Right forelimb (tissue), 1 donor: ENCODE measurements at places on chromosomes 13 and 19.

GRCh38 chr19:48683349-48683748 lies 10.5 kb upstream of the NTN5 start:
- no peak for DNase-seq

DNA sequence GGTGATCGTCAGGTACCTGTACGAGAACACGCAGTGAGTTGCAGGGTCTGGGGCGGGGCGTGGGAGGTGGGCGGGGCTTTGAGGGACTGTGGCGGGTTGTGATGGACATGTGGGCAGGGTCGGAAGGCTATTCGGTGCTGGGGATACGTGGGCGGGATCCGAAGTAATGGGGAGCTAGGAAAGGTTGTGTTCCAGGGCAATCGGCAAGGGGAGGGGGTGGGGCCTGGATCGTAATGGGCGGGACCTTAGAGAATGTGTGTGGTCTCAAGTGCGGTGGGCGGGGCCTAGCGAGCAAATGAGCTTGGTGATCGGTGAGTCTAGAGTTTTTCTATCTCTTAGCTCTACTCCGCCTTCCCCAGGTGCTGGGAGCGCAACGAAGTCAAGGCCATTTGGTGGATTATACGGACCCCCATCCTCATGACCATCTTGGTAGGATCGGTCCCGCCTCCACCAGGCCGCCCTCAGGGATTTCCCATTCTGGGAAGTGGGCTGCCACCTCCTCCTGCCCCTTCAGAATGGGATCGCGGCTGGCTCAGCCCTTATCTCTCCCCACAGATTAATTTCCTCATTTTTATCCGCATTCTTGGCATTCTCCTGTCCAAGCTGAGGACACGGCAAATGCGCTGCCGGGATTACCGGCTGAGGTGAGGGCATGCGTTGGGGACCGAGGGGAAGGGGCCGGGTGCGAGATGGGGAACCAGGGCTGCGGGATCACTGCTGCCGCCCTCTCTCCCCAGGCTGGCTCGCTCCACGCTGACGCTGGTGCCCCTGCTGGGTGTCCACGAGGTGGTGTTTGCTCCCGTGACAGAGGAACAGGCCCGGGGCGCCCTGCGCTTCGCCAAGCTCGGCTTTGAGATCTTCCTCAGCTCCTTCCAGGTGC lies 9.6 kb downstream of the GIPR start:
- DNase-seq: no peak

GRCh38 chr19:49014123-49014869 lies 2.6 kb downstream of the LHB start:
- no peak for DNase-seq

DNA sequence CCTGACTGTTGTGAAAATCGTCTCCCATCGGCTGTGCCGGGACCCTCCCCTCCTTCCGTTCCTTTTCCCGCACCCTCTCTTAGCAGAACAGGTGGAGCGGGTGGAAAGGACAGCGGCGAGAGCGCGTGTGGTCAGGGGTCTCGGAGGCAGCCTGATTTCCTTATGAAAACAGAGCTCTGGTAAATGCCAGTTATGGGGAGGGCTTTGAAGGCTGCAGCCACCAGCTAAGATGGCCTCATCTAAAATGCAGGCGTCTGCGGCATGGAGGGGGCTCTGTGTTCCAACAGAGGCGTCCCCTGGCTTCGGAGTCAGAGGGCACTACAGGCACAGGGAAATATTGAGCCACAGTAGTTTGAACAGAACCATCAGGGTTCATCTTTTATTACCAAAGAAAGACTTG lies 93.8 kb upstream of the SOX1 start:
- no peak for DNase-seq

DNA sequence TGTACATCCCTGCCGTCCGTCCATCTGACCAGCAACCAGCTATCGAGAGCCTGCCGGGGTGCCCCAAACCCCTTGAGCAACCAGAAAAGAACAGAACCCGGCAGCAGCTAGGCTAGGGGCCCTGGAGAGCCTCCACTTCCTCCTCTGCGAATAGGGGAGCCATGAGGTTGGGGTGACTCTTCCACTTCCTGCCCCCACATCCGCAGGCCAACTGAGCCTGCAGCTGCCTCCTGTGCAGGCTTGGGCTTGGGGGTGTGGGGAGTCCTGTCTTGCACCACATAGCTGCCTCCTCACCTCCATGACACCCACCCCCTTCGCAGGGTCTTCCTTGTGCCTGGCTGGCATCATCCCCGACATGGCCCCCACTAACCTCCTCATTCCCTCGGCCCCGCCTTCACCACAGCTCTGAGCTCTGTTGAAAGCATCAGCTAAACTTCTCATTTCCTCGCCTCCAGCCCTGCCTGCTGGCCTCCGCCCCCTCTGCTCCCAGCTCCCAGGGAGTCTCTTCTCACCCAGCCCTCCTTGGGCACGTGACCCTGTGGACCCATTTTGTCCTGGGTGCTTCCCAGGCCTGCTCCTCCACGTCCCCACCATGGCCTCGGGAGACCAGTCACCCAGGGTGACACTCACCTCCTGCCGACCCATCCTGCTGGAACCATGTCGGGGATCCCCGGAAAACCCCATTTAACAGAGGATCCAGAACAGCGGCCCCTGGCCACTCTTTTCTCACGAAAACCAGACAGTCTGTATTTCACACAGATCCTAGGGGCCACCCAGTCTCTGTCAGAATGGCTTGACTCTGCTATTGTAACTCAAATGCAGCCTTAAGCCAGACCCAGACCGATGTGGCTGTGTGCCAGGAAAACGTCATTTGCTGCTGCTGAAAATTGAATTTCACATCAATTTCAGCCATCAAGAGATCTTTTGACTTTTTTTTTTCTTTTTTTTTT lies 50.4 kb downstream of the MYO9B start:
- peak; percentile 69 for DNase-seq

GRCh38 chr13:114119196-114119595 lies 13.2 kb downstream of the RASA3 start:
- peak; percentile 82 for DNase-seq

GRCh38 chr13:40094056-40094455 lies 438.6 kb downstream of the COG6 start:
- DNase-seq: no peak

- DNase-seq: no peak
These were observed 3.3 kb upstream of the PEX11G start for GRCh38 chr19:7492142-7492541.

DNA sequence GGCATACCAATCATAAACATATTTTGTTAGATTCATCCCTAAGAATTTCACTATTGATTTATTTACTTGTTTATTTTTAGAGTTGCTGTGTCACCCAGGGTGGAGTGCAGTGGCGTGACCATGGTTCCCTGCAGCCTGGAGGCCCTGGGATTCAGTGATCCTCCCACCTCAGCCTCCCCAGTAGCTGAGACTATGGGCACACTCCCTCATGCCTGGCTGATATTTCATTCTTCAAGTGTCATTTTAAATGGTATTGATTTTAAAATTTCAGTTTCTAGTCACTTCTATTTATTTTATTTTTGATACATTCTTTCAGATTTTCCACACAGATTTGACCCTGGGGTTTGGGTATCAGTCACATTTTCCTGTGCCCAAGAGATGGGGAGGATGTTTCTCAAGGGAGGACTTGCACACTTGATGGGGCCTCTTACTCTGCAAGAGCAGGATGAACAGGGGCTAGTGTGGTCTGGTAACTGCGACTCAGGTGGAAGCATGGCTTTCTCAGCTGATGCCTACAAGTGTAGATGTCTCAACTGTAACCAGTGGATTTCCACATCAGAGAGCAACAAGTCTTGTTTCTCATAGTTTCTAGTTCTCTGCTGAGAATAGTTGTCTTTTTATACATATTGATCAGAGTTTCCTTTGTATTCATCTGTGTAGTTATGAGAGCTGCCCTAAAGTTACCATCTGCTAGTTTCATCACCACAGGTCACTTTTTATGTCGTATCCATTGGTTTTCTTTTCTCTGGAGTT lies 40.2 kb downstream of the CCNE1 start:
- no peak for DNase-seq

GRCh38 chr13:28719227-28720055 lies 671 bp upstream of the SLC46A3 start:
- no peak for DNase-seq

- DNase-seq: no peak
These were observed 420.5 kb upstream of the KLF12 start for GRCh38 chr13:74554569-74555275.

GRCh38 chr13:79126706-79127105 lies 279.3 kb downstream of the RBM26 start:
- no peak for DNase-seq

GRCh38 chr19:51921949-51922348 lies 5.3 kb upstream of the ZNF613 start:
- no peak for DNase-seq

- DNase-seq: no peak
These were observed 15.0 kb upstream of the TMPRSS9 start for GRCh38 chr19:2345076-2345475.
